ENCODE measurements at places on chromosomes 11 and 22. TPM values are rescaled to one million over a fixed set of nuclear protein-coding genes. Genes with fewer than 3 reads are reported as not detected.

GRCh38 chr22:35328472-35328885 lies 28.8 kb downstream of the TOM1 start:
- no peak for DNase-seq

DNA sequence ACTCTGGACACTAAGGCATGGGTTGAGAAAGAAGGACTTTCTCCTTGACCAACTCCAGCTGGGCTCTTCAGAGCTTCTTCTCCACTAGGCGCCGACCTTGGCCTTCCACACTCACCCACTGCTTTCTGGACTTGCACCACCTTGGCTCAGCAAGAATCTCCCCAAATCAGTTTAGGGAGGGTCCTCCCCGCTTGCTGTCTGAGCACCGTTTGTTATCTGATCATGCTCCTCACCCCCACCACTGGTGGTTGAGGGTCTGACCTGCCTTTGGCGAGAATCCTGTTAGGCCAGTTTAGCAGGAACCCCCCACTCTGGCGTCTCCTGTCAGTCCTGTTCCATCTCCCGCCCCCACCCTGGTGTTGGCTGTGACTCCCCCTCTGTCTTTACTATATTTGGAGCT lies 10.4 kb downstream of the APOL2 start:
- no peak for DNase-seq

DNA sequence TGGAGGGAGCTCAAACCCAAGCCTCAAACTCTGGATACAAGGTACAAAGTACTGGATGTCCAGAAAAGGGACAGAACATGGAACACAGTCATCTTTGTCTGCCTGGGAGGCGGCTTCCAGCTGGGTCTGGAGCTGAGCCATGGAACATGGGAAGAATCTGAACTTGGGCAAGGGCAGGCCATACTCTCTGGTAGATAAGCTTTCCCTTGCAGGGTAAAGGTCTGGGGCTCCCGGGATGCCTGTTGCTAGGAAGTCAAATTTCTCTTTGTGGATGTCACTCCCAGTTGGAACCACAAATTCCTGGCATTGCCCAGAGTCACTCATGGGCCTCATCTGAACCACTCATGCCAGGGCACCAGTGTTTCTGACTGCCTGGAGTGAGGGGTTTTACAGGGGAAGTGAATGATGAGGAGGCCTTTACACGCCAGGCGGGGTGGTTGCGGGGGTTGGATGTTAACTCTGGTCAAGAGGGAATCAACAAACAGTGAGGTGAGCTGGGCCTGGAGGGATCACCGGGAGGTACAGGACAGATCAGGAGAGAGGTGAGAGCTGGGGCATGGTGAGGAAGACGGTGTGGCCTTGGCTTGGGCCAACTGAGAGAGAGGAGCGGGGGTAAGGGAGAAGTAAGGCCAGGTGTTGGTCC lies 5.7 kb downstream of the FTH1 start:
- DNase-seq, result no peak

- no peak for DNase-seq
Measured at GRCh38 chr11:128893578-128894285, 2.6 kb downstream of the KCNJ5 start.

DNA sequence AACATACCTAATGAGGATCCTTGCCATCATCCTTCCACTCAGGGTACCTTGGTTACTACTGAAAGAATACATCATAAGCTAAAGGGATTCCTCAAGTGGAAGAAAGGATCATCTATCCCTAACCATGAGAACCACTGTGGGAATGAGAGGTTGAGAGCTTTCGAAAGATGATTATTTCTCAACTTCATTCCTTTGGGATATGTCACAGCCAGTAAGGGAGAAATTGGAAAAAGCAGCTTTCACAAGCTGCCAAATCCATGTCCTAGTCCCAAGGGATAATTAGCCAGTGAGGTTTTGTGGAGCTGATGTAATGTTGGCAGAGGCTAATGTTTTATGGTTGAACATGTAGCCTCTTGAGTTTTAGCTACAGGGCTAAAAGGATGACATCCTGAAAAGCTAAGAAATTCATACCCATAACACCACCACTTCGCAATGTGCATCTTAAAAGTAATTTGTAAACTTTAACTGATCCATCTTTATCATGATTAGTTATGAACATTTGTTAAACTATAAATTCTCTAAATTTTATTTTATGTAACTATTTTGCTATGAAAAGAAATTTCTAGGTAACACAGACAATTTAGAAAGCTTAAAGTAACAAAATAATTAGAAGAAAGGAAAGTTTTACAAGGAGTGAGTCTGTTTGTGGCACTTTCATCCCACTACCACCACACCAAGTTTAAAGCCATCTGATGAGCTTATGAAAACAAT lies 123.9 kb downstream of the MRTFA start:
- no peak for DNase-seq

DNA sequence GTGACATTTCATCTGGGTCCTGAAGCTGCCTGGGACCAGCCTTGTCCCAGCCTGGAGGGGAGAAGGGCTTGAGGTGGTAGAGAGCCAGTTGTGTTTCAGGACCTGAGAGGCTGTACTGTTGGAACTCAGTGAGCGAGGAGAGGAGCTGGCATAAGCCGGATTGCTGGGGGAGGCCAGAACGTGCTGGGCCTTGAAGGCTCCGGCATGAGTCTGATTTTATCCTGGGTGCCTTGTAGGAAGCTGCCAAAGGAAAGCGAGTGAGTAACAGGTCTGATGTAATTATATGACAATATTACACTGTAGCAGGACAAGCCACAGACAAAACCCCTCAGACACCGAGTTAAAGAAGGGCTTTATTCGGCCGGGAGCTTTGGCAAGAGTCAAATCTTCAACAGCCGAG lies 17.2 kb downstream of the AP2A2 start:
- no peak for DNase-seq

- DNase-seq, result no peak
Measured at GRCh38 chr11:22339611-22340010, 1.4 kb downstream of the SLC17A6 start.

DNA sequence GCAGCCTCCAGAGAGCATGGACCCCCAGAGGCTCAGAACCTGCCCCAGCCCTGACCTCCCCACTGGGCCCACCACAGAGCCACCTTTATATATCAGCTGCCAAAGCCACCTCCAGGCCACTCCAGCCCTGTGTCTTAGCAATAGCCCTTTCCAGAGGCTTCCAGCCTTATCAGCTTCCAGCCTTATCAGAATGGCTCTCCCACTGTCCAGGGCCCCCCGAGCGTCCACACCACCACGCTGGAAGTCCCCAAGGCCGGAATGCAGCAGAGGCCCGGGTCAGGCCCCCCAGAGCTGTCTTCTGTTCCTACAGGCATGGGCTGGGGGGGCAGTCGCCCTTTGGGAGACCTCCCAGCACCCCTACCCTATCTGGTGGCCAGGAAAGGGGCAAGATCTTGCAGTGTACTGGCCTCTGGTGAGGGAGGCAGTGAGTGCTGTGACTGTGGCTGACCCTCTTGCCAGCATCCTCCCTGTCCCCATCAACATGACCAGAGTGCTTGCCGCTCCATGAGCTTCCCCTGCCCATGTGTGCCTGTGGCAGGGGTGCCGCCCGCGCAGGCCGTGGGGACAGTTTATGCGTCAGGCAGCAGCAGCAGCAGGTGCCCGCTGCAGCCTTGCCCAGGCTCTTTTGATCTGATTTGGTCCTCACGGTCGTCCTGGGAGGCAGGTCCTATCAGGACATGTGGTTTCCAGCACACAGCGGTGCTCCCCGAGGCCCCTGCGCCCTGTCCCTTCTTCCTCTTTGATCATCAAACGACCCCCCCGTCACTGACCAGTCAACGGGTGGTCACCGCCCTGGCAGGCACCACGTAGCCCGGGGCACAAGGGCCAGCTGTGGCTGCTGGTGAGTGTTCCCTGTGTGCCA lies 15.9 kb downstream of the OSBPL5 start:
- no peak for DNase-seq

- DNase-seq, result no peak
Measured at GRCh38 chr11:45250035-45250718, 36.0 kb downstream of the SYT13 start.

GRCh38 chr11:40118780-40119179 lies 1340.7 kb downstream of the LRRC4C start:
- DNase-seq, result no peak

The PRG3 gene
- total RNA-seq, result not detected

The MPPED2 gene
- total RNA-seq, result 5.1 TPM

The NOL12 gene
- 27.2 TPM for total RNA-seq
